ENCODE measurements at places on chromosomes 5 and 9.

- H3K4me3 ChIP-seq, result no peak overlapping the region
- no peaks in the 10 kb centered on the region for H3K27me3 ChIP-seq
Observed at GRCh38 chr5:97844797-97845196, 661.8 kb upstream of the RIOK2 start.

- DNase-seq, result no peak
- H3K27me3 ChIP-seq, result no peaks in the 10 kb centered on the region
- H3K36me3 ChIP-seq, result no peaks in the 10 kb centered on the region
- no peak overlapping the region for H3K27ac ChIP-seq
Observed at GRCh38 chr9:80282766-80283165, 711.0 kb downstream of the TLE4 start.

DNA sequence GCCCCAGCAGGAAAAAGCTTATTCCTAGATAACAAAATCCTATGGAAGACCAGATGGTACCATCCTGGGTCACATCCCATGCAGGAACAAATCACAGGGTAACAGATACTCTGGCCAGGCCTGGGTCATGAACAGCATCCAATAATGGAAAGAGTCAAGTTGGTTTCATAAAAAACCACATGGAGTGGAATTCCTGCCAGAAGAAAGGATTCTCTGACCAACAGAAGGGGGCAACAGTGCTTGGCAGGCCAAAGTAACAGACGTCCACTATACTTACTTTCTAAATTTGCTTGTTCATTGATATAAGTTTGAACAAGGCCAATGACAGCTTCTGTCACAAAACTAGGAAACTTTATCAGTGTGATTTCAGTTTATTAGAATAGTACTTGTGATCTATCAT, 273.5 kb downstream of the ARRDC3 start:
- no peak for DNase-seq
- no peaks in the 10 kb centered on the region for H3K36me3 ChIP-seq
- H3K4me3 ChIP-seq, result no peak overlapping the region
- no peak overlapping the region for H3K27ac ChIP-seq
- no peaks in the 10 kb centered on the region for H3K4me1 ChIP-seq
- H3K27me3 ChIP-seq, result no peaks in the 10 kb centered on the region

GRCh38 chr5:116953251-116953930, 378.8 kb upstream of the SEMA6A start:
- no peaks in the 10 kb centered on the region for H3K27me3 ChIP-seq
- no peaks in the 10 kb centered on the region for H3K4me1 ChIP-seq
- H3K4me3 ChIP-seq, result no peak overlapping the region

GRCh38 chr5:173882632-173883031, 5.5 kb upstream of the CPEB4 start:
- H3K27ac ChIP-seq, result no peak overlapping the region
- no peaks in the 10 kb centered on the region for H3K27me3 ChIP-seq
- no peaks in the 10 kb centered on the region for H3K36me3 ChIP-seq
- no peak for DNase-seq
- H3K4me1 ChIP-seq, result no peaks in the 10 kb centered on the region

DNA sequence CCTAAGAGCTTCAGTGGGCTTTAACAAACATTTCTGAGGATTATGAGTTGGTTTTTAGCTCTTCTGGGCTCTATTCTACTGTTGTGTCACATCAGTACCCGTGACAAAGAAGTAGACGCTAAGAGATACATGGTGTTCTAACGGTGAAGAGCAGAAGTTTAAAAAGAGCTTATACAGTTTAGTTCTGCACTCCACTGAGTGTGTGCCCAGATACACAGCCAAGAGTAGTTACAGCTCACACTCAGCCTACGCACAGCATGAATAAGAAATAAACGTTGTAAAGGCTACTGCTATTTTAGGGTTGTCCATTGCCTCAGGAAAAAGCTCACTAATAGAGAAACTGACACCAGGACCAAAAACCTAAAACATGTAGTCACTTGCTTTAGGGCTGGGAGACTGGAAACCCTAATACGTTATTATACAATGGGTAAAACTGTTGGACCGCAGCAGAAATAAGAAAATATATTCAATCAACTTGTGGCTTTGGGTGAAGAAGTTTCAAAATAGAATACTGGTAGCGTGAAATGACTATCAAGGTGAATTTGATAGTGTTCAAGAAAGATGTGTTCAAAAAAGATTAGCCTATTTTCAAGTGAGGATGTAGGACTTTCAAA, 34.7 kb downstream of the PSIP1 start:
- peaks cover 17% of the 10 kb centered on the region for H3K36me3 ChIP-seq
- no peak overlapping the region for H3K4me3 ChIP-seq
- H3K4me1 ChIP-seq, result no peaks in the 10 kb centered on the region
- H3K27ac ChIP-seq, result no peak overlapping the region
- DNase-seq, result no peak
- H3K27me3 ChIP-seq, result no peaks in the 10 kb centered on the region
